ENCODE measurements at places on chromosomes 4 and X.
A peak's percentile ranks its signal among the peaks of the same experiment; 100 is the strongest.

- DNase-seq = no peak
These were observed 298.4 kb downstream of the ARHGAP24 start for GRCh38 chr4:85773372-85773771.

DNA sequence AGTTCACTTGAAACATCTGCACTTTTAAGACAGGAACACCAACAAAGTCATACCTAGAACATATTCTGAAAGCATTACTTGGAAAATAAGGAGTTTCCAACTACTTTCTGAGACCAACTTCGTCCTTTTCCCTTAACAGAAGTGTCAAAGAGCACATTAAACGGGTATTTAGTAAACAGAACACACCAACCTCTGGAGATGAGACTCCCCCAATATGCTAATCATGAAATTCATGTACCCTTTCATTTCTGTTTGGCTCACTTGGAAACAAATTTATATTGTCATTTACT is 69.2 kb downstream of the NOCT start:
- peak; percentile 22 for DNase-seq

DNA sequence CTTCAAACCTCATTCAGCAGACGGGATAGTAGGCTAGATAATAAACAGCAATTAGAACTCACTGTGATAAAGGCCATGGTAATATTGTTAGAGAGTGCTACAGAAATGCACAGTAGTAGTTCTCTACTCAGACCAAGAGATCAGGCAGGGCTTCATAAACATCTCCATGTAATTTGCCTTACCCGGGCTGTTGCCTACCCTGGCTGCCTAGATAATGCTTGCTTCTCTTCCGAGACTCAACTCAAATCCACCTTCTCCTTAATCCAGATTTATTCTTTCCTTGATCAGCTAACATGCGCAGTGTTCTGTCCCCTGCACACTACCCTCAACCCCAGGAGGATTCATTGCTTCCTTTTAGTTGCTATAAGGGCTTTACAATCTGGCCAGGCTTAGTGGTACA is 21.8 kb downstream of the ANK2 start:
- DNase-seq = no peak

GRCh38 chr4:132530861-132531260 is 618.2 kb upstream of the PCDH10 start:
- DNase-seq = no peak

GRCh38 chr4:36208893-36209473 is 35.3 kb downstream of the ARAP2 start:
- DNase-seq = no peak

- no peak for DNase-seq
These were observed 125.1 kb upstream of the STX18 start for GRCh38 chr4:4666693-4667621.

Measured in left renal pelvis (tissue), 4 donors.